Fibroblast of skin of right quadriceps (primary cell): ENCODE measurements at places on chromosomes 6 and 20.

DNA sequence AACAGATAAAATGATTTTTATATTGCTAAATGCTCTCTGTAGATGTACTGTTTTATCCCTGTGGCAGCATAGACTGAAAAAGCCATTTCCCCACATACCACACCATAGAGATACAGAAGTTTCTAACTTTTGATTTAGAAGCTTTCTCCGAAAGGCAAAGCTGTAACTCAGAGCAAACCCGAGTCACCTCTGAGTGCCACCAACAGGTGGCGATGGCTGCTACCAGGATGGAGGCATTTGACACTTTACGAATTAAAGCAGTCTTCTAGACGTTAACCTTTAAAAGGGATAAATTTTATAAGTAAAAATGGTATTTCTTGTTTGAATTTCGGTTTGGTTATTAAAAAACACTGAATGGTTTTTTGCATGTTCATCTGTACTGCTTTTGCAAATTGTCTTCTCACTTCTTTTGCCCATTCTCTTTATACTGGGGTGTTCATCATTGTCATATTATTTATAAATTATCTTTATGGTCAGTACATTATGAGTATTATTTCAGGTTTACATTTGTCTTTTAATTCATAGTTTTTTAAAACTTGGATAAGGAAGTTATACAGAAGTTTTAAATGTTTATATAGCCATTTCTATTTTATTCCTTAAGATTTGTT lies 201.0 kb upstream of the CEP162 start:
- peak; percentile 58 for DNase-seq

DNA sequence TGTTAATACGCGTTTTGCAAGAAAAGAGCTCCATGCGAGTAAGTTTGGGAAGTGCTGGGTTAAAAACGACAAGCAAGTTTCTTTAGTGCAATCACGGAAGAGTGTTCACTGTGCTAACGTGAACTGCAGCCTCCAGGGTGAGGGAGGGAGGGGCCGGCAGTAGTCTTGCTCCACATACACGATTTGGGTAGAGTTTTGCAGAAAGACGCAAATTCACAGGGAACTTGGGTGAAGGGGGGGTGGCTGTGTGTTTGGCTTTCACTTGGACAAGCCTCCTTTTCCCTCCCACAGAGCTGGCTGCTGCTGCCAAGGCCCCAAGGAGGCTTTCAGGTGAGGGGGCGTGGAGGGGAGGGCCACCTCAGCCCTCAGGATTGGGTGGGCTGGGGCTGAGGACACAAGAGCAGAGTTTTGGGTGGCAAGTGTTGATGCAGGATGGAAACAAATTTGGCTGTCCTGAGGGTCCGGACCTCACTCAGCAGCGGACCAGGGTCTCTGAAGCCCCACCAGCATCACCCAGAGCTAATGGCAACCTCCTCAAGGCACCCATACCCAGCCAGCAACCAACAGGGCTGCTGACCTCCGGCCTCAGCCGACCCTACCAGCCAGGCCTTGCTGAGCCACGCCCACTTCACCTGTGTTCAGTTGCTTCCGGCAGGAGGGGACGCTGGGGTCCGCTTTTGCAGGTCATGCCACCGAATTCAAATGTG lies 204.5 kb downstream of the ERMARD start:
- DNase-seq = no peak

DNA sequence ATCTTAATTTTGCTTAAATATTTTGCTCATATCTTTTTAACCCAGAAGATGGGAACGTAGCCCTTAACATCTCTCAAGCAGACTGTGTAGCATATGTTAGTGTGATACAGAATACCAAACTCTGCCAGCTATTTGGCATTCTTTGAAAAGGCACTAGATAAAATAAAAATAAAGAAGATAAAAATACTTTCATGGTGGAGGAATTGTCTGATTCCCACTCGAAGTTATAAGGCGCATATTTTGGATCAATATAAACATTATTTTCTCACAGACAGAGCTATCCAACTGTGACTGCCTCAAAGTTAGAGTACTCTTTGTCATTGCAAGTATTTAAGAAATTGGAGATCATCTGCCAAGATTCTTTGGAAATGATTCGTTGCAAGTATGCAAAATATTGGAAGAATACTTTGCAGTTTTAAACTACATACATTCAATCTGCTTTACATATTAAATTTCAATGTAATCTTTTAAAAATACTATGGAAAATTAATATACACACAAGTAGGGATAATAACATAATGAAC lies 10.8 kb upstream of the EEF1E1 start:
- peak; percentile 34 for DNase-seq

DNA sequence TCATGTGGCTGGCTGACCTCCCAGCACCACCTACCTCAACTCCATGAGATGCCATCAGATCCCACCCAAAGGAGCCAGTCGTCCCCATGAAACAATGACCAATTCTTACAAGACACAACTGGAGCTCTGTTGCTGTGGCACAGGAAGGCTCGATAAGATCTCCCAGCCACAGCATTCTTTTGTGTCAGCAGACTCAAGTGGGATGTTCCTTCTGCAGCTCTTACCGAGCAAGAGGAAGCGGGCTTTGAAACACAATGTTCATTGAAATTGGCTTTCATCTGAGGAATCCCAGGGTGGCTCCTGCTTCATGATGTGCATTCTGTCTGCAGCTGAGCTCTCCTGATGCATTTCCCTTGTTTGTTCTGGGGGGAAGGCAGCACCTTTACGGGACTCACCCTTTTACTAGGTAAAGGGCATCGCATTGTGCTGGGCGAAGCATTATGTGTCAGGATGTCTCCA lies 222.0 kb upstream of the SGK1 start:
- DNase-seq = no peak

DNA sequence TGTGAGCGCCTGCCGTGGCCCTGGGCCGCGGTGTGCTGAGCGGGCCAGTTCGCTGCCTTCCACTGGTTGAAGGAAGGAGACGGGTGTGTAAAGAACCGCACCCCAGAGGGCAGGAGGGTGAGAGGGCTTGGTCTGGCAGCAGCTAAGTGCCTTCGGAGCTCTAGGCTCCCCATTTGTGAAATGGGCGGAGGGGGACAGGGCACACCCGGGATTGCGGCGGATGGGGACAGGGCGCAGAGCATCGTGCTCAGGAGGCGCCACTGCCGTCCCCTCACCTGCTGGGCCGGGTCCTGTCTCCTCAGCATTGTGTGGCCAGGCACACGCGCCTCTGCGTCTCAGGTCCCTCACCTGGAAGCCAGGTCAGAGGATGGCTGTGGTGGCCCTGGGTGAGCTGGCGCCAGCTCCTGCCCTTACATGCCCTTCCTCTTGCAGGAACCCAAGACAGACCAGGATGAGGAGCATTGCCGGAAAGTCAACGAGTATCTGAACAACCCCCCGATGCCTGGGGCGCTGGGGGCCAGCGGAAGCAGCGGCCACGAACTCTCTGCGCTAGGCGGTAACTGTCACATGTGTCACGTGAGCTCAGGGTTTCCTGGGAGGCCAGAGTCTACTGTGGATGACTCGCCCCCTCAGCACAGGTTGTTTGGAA lies 3.1 kb downstream of the ADRM1 start:
- DNase-seq = no peak

- DNase-seq = no peak
These were observed 545 bp downstream of the ACTR5 start for GRCh38 chr20:38748861-38749149.

GRCh38 chr20:37727957-37728634 lies 34.3 kb downstream of the CTNNBL1 start:
- DNase-seq = no peak

DNA sequence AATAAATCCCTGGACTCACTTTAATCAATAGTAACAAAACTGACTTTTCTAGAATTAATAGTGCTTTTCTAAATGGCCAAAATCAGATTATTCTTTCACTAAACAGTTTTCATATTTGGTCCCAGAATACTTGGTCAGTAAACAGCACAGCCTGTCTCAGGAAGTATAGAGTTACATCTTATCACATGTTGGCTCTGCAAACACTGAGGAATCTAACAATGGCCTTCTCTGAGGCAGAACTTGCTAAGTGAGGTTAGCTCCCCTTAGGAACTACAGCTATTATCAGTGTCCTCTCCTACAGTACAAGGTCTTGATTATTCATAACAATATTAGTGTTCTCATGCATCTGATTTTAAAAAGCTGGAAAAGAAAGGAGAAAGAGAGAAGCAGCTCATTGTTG lies 1622.8 kb downstream of the HACE1 start:
- DNase-seq = no peak

GRCh38 chr6:30722280-30723112 lies 2.3 kb downstream of the TUBB start:
- peak; percentile 74 for DNase-seq

- DNase-seq = peak; percentile 28
These were observed 333.3 kb upstream of the KCNQ5 start for GRCh38 chr6:72288592-72288991.

DNA sequence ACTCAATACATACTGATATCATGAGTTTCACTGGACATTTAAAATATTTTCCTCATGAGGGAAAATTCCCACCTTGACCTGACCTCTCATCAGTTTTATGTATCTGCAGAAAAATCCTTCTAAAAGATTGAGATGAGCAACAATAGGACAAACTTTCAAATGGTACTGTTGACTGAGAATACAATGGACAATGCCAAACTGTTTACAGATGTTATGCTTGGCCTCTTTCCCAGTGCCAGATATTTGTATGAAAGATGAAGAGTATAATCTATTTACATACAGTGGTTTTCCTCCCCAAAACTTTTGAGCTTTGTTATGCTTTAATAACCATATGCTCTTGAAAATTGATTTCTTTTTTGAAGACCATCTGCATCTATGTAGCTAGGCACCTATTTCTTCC lies 245.1 kb upstream of the RSPO3 start:
- no peak for DNase-seq

- no peak for DNase-seq
These were observed 126.8 kb downstream of the IPCEF1 start for GRCh38 chr6:154229786-154230185.
